ENCODE measurements at places on chromosomes 4 and X. TPM values are rescaled to one million over a fixed set of nuclear protein-coding genes. Genes with fewer than 3 reads are reported as not detected.

DNA sequence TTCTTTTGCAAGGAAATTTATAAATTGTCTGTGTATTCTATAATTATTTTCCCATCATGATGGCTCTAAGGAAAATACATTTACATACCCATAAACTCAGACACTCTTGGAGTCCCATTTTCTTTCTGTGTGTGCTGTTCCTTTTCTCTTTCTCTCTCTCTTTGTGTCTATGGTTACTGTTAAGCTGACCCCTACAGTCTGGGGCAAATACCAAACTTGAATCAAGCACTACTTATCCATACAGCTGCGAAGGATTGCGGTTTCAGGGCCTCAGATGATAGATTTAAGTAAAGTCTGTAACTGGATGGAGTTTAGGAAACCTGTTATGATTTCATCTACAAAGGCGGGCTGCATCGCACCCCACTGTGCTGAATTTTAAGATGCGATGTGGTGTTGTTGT lies 150.2 kb downstream of the SHROOM3 start:
- H3K27me3 ChIP-seq = no peaks in the 10 kb centered on the region
- H3K4me1 ChIP-seq = peaks cover 87% of the 10 kb centered on the region
- no peak for DNase-seq
- no peaks in the 10 kb centered on the region for H3K36me3 ChIP-seq
- peak overlapping the region; percentile 78 for H3K4me3 ChIP-seq

GRCh38 chr4:3601992-3602391 lies 69.8 kb upstream of the LRPAP1 start:
- H3K27ac ChIP-seq = no peak overlapping the region
- H3K4me3 ChIP-seq = no peak overlapping the region
- no peaks in the 10 kb centered on the region for H3K36me3 ChIP-seq
- no peak for DNase-seq

GRCh38 chrX:95382799-95383198 lies 1301.8 kb upstream of the DIAPH2 start:
- H3K36me3 ChIP-seq = no peaks in the 10 kb centered on the region
- no peak overlapping the region for H3K4me3 ChIP-seq
- no peaks in the 10 kb centered on the region for H3K27me3 ChIP-seq
- no peak for DNase-seq

DNA sequence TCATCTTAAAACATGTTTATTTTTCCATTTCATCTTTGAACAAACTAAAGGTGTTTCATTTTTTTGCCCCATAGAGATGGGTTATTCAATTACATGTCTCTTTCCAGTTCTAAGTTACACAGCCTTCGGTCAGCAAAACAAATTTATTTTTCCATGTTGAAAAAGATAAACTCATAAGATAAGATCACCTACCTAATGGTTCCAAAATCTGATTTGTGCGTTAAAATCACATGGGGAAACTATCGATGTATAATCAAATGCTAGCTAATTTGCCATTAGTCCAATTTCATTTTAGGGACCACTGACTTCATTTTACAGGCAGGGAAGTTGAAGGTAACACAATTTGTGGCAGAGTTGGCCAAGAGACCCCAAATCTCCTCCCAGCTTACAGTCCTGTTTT lies 67.2 kb upstream of the ACSL1 start:
- H3K27ac ChIP-seq = no peak overlapping the region
- no peaks in the 10 kb centered on the region for H3K36me3 ChIP-seq
- DNase-seq = no peak

GRCh38 chrX:17682259-17682658 lies 55.0 kb upstream of the SCML1 start:
- H3K4me1 ChIP-seq = no peaks in the 10 kb centered on the region
- no peaks in the 10 kb centered on the region for H3K36me3 ChIP-seq
- H3K4me3 ChIP-seq = no peak overlapping the region
- no peak overlapping the region for H3K27ac ChIP-seq

Gene ADH5
- total RNA-seq = 125 TPM

Gene SLC16A2
- total RNA-seq = 15.0 TPM
